Activated naive CD8-positive, alpha-beta T cell treated with anti-CD3 and anti-CD28 coated beads, Interleukin-2, amount 10 ng/mL, durations not matched to agents 7 days and 5 days (primary cell): ENCODE measurements at places on chromosomes 5 and 9. TPM values are rescaled to one million over a fixed set of nuclear protein-coding genes. Genes with fewer than 3 reads are reported as not detected.

GRCh38 chr5:37742111-37742510 lies 97.7 kb downstream of the GDNF start:
- H3K4me3 ChIP-seq, result no peak overlapping the region
- H3K27me3 ChIP-seq, result no peaks in the 10 kb centered on the region
- H3K4me1 ChIP-seq, result peaks cover 6% of the 10 kb centered on the region
- DNase-seq, result no peak
- H3K27ac ChIP-seq, result no peak overlapping the region

HOMER1 gene
- 2.3 TPM for total RNA-seq

HRH2 gene
- total RNA-seq, result 29.0 TPM

DNA sequence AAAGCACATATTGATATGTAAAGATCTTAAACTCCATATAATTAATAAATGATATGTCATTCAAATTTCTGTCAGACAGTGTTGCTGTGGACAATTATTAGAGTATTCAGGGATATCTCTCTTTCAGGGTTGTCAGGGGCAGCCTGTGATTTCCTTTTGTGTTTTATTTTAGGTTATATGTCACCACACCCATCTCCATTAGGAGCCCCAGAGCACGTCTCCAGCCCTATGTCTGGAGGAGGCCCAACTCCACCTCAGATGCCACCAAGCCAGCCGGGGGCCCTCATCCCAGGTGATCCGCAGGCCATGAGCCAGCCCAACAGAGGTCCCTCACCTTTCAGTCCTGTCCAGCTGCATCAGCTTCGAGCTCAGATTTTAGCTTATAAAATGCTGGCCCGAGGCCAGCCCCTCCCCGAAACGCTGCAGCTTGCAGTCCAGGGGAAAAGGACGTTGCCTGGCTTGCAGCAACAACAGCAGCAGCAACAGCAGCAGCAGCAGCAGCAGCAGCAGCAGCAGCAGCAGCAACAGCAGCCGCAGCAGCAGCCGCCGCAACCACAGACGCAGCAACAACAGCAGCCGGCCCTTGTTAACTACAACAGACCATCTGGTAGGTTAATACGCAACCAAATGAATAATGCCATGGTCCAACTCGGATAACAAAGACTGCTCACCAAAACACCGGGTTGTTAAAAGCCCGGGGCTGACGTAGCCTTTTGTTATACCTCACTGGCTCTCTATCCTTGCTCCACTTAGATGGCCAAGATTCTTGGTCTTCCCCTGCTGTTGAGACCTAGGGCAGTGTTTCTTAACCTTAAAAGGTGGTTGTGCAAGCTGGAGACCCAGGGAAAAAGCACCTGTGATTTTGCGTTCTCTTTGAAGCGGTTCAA lies 24.4 kb downstream of the SMARCA2 start:
- peaks cover 36% of the 10 kb centered on the region for H3K4me1 ChIP-seq
- no peak for DNase-seq
- peaks cover 75% of the 10 kb centered on the region for H3K36me3 ChIP-seq
- H3K27me3 ChIP-seq, result no peaks in the 10 kb centered on the region
- no peak overlapping the region for H3K4me3 ChIP-seq

C9 gene
- not detected for total RNA-seq

LHX6 gene
- not detected for total RNA-seq
